ENCODE measurements at places on chromosomes 2 and 18. TPM values are rescaled to one million over a fixed set of nuclear protein-coding genes. Genes with fewer than 3 reads are reported as not detected.
A peak's percentile ranks its signal among the peaks of the same experiment; 100 is the strongest.

- DNase-seq, result no peak
- peaks cover 11% of the 10 kb centered on the region for H3K27me3 ChIP-seq
- H3K4me3 ChIP-seq, result no peak overlapping the region
- no peaks in the 10 kb centered on the region for H3K36me3 ChIP-seq
- no peak overlapping the region for H3K27ac ChIP-seq
- peaks cover 10% of the 10 kb centered on the region for H3K4me1 ChIP-seq
Observed at GRCh38 chr2:85524336-85524908, 14.5 kb upstream of the MAT2A start.

DNA sequence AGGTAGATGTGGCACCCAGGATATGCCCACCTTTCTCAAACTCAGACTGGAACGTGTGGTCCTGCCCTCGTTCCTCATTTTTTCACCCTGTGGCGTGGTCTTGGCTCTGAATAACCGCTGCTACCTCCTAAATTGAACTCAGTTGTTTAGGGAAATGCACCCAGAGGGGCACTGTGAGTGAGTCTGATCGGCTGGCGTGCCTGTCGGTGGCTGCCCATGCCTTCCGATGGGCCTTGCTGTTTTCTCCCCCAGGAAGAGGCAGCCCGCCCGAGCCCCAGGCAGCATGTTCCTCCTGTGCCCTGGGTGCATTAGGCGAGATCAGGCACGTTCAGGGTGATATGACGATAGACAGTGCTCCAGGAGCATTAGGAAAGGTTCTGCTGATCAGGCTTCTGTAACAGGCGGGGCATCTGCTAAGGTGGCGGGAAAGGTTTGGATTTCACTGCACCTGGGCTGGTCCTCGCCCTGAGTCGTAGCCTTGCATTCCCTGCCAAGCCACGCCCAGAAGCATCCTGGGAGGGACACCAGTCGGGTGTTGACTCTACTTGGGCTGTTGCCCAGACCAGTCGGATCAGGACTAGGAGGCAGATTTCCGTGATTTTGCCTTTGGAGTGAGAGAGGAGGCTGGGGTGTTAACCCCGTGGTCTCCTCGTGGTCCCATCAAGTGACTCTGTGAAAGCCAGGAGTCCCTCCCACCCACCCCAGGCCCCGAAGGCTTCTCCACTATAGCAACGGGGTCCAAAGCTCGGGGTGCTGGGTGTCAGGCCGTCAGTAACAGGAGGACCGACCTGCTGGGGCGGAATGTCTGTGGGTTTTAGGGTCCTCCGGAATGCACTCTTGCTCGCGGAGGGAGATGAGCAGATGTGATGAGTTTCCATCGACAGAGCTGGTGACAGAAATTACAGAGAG lies 75.1 kb downstream of the SH3BP4 start:
- peaks cover 97% of the 10 kb centered on the region for H3K4me1 ChIP-seq
- H3K36me3 ChIP-seq, result peaks cover 47% of the 10 kb centered on the region
- peak; percentile 36 for DNase-seq
- peak overlapping the region; percentile 78 for H3K4me3 ChIP-seq
- peaks cover 11% of the 10 kb centered on the region for H3K27me3 ChIP-seq

- peak; percentile 25 for DNase-seq
- no peak overlapping the region for H3K27ac ChIP-seq
- no peak overlapping the region for H3K4me3 ChIP-seq
- H3K4me1 ChIP-seq, result peaks cover 21% of the 10 kb centered on the region
- no peaks in the 10 kb centered on the region for H3K36me3 ChIP-seq
Observed at GRCh38 chr2:19949071-19949470, 40.8 kb downstream of the WDR35 start.

GRCh38 chr2:58106896-58107295 lies 60.3 kb downstream of the VRK2 start:
- no peaks in the 10 kb centered on the region for H3K27me3 ChIP-seq
- peaks cover 18% of the 10 kb centered on the region for H3K36me3 ChIP-seq
- H3K4me3 ChIP-seq, result peak overlapping the region; percentile 84
- no peak for DNase-seq

- H3K4me1 ChIP-seq, result peaks cover 17% of the 10 kb centered on the region
- no peak overlapping the region for H3K27ac ChIP-seq
- no peak for DNase-seq
- no peak overlapping the region for H3K4me3 ChIP-seq
- H3K27me3 ChIP-seq, result no peaks in the 10 kb centered on the region
Observed at GRCh38 chr18:62109676-62110075, 77.2 kb downstream of the PIGN start.

DNA sequence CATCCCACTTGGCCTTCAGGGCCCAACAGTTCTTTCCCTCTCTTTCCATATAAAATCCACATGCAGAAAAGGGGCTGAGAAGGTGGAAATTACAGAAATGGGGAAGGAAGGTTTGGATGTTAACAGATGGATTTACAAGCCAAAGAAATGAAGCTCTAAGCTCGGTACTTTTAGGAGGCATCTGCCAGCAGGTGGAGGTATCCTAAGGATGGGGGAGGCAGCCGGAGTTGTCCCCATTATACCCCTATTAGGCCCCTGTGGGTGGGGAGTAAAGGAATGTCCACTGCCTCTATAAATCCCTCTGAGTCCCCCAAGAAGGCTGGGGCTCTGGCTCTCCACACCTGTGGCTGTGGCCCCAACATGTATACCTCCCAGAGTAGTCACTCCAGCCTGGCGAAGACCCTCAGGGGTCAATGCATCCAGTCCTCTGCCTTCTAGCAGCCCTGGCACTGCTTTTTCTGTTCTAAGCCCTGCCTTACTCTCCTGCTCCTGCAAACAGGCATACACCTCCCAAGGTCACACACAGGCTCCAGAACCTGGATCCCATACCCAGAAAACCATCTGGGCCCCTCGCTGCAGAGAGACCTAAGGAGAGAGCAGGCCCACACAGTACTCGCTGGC lies 1.2 kb downstream of the FBXO41 start:
- peak overlapping the region; percentile 70 for H3K4me3 ChIP-seq
- no peaks in the 10 kb centered on the region for H3K4me1 ChIP-seq
- no peak for DNase-seq
- H3K27me3 ChIP-seq, result peaks cover 32% of the 10 kb centered on the region
- 0 out of 2 replicates have a peak, but pooled peaks cover 4% of the 10 kb centered on the region for H3K36me3 ChIP-seq

GRCh38 chr2:228140934-228141528 lies 40.5 kb downstream of the SPHKAP start:
- no peak overlapping the region for H3K27ac ChIP-seq
- H3K36me3 ChIP-seq, result no peaks in the 10 kb centered on the region
- no peak for DNase-seq
- no peaks in the 10 kb centered on the region for H3K27me3 ChIP-seq

The CEBPZOS gene
- total RNA-seq, result 60.4 TPM

Measured in HFFc6 (cell line).